Activated naive CD4-positive, alpha-beta T cell treated with anti-CD3 and anti-CD28 coated beads, Interleukin-2, amount 50 U/mL, for 16 hours (primary cell): ENCODE measurements at places on chromosomes 2 and 18.
A peak's percentile ranks its signal among the peaks of the same experiment; 100 is the strongest.

DNA sequence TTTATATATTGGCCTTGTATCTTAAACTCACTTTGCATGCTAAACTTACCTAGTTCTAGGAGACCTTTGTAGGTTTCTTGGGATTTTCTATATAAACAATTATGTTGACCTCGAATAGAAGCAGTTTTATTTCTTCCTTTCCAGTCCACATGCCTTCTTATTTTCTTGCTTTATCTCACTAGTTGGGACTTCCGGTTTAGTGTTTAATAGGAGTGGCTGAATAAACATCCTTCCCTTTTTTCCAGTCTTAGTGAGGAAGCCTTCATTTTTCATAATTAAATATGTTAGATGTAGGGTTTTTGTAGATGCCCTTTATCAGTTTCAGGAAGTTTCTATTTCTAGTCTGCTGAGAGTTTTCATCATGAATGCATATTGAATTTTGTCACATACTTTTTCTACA lies 347.3 kb upstream of the HNRNPA3 start:
- no peak for DNase-seq

- no peak for DNase-seq
Observed at GRCh38 chr18:51765606-51766360, 568.3 kb upstream of the MEX3C start.

- no peak for DNase-seq
Observed at GRCh38 chr18:74818516-74819175, 221.0 kb downstream of the ZNF407 start.

DNA sequence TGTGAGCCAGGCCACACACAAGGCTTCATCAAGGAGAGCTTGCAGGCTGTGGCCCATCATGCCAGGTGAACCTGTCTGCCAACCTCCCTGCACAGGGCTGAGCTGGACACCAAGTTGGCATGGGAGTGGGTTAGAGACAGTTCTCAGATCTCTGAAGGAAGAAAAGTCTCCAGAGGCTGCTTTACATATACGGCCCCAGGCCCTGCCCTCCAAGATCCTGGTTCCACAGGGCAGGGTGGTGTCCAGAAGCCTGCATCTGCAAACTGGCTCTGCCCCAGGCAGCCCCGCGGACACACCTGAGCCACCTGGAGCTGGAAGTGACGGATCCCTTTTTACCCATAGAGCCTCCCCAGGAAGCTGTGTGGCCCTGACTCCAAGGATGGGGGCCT lies 24.2 kb upstream of the HES6 start:
- no peak for DNase-seq

- DNase-seq: peak; percentile 95
Observed at GRCh38 chr2:208254871-208255556, at the start of gene IDH1. Gene IDH1 (minus strand): TSS chr2:208255071. CDS start chr2:208251551, 3,520 bp downstream.

GRCh38 chr18:78822949-78823285 lies 156.7 kb upstream of the SALL3 start:
- no peak for DNase-seq

- no peak for DNase-seq
Observed at GRCh38 chr18:63882333-63883141, 5.0 kb upstream of the SERPINB2 start.
